Effector memory CD8-positive, alpha-beta T cell (primary cell): ENCODE measurements at places on chromosomes 1 and 21.

GRCh38 chr1:154270833-154271232 lies 1.6 kb upstream of the HAX1 start:
- peaks cover 45% of the 10 kb centered on the region for H3K36me3 ChIP-seq
- H3K4me3 ChIP-seq, result peak overlapping the region; percentile 98
- peak overlapping the region; percentile 100 for H3K27ac ChIP-seq
- peaks cover 25% of the 10 kb centered on the region for H3K4me1 ChIP-seq

- H3K36me3 ChIP-seq, result peaks cover 46% of the 10 kb centered on the region
- H3K4me3 ChIP-seq, result no peak overlapping the region
- no peak for DNase-seq
- peaks cover 11% of the 10 kb centered on the region for H3K4me1 ChIP-seq
- no peak overlapping the region for H3K27ac ChIP-seq
- H3K27me3 ChIP-seq, result no peaks in the 10 kb centered on the region
These were observed 8.0 kb downstream of the PEX10 start for GRCh38 chr1:2404142-2404889.

- no peak for DNase-seq
- no peak overlapping the region for H3K27ac ChIP-seq
- H3K4me1 ChIP-seq, result peaks cover 23% of the 10 kb centered on the region
- H3K27me3 ChIP-seq, result no peaks in the 10 kb centered on the region
These were observed 132.5 kb upstream of the SYT6 start for GRCh38 chr1:114286179-114286578.

- no peaks in the 10 kb centered on the region for H3K36me3 ChIP-seq
- DNase-seq, result no peak
- peak overlapping the region; percentile 94 for H3K4me3 ChIP-seq
- H3K4me1 ChIP-seq, result peaks cover 26% of the 10 kb centered on the region
- no peaks in the 10 kb centered on the region for H3K27me3 ChIP-seq
- peak overlapping the region; percentile 92 for H3K27ac ChIP-seq
These were observed 740 bp downstream of the ZNF691 start for GRCh38 chr1:42847111-42847595.

DNA sequence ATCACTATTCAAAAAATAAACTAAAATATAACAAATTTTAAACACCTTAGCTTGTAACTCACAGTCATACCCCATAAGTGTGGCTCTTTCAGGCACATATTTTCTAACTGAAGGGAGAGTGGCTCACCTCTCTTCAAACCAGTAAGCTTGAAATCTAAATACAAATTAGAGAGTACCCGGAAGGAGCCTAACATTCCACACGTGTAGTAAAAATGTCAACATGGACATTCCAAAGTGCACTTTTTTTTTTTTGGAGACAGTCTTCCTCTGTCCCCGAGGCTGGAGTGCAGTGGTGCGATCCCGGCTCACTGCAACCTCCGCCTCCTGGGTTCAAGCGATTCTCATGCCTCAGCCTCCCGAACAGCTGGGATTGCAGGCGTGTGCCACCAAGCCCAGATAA lies 275.6 kb upstream of the ADGRL2 start:
- no peaks in the 10 kb centered on the region for H3K4me1 ChIP-seq
- no peaks in the 10 kb centered on the region for H3K36me3 ChIP-seq
- no peak for DNase-seq
- H3K4me3 ChIP-seq, result no peak overlapping the region
- H3K27me3 ChIP-seq, result no peaks in the 10 kb centered on the region
- no peak overlapping the region for H3K27ac ChIP-seq

GRCh38 chr1:63935143-63935542 lies 161.3 kb downstream of the ROR1 start:
- no peak overlapping the region for H3K27ac ChIP-seq
- DNase-seq, result no peak
- H3K27me3 ChIP-seq, result peaks cover 16% of the 10 kb centered on the region
- H3K4me3 ChIP-seq, result no peak overlapping the region

- no peaks in the 10 kb centered on the region for H3K27me3 ChIP-seq
- H3K4me1 ChIP-seq, result no peaks in the 10 kb centered on the region
- H3K27ac ChIP-seq, result no peak overlapping the region
- no peak for DNase-seq
- peaks cover 6% of the 10 kb centered on the region for H3K36me3 ChIP-seq
- H3K4me3 ChIP-seq, result no peak overlapping the region
These were observed 89.0 kb downstream of the TIAM1 start for GRCh38 chr21:31255036-31255435.

- DNase-seq, result no peak
- no peak overlapping the region for H3K27ac ChIP-seq
- H3K27me3 ChIP-seq, result peaks cover 2% of the 10 kb centered on the region
- no peak overlapping the region for H3K4me3 ChIP-seq
- H3K4me1 ChIP-seq, result peaks cover 6% of the 10 kb centered on the region
These were observed 167.8 kb downstream of the PIGK start for GRCh38 chr1:77051425-77051824.

DNA sequence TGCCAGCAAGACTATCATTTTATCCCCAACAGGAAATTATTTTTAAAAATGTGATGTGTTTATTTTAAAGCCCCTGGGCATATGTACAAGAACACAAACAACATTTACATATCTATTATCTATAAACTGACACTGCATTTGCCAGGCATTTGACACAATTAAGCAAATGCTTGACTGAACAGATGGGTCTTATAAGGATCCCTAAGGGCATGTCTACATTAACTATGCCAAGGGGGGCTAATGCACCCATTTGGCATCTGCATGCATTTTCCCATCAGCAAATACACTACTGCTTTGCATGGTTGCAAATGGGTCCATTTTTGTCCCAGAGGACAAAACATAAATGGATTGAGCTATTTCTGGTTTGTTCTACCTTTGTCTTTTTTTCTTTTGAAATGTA lies 884.8 kb upstream of the B3GALT2 start:
- H3K4me3 ChIP-seq, result no peak overlapping the region
- H3K27me3 ChIP-seq, result no peaks in the 10 kb centered on the region
- no peak overlapping the region for H3K27ac ChIP-seq
- no peaks in the 10 kb centered on the region for H3K4me1 ChIP-seq

GRCh38 chr1:51276286-51276685 lies 40.2 kb downstream of the RNF11 start:
- no peak overlapping the region for H3K27ac ChIP-seq
- H3K4me1 ChIP-seq, result no peaks in the 10 kb centered on the region
- DNase-seq, result no peak
- H3K27me3 ChIP-seq, result no peaks in the 10 kb centered on the region

GRCh38 chr1:109111386-109112055 lies 2.4 kb upstream of the ELAPOR1 start:
- H3K36me3 ChIP-seq, result peaks cover 24% of the 10 kb centered on the region
- peaks cover 14% of the 10 kb centered on the region for H3K27me3 ChIP-seq
- DNase-seq, result no peak
- peak overlapping the region; percentile 99 for H3K27ac ChIP-seq

DNA sequence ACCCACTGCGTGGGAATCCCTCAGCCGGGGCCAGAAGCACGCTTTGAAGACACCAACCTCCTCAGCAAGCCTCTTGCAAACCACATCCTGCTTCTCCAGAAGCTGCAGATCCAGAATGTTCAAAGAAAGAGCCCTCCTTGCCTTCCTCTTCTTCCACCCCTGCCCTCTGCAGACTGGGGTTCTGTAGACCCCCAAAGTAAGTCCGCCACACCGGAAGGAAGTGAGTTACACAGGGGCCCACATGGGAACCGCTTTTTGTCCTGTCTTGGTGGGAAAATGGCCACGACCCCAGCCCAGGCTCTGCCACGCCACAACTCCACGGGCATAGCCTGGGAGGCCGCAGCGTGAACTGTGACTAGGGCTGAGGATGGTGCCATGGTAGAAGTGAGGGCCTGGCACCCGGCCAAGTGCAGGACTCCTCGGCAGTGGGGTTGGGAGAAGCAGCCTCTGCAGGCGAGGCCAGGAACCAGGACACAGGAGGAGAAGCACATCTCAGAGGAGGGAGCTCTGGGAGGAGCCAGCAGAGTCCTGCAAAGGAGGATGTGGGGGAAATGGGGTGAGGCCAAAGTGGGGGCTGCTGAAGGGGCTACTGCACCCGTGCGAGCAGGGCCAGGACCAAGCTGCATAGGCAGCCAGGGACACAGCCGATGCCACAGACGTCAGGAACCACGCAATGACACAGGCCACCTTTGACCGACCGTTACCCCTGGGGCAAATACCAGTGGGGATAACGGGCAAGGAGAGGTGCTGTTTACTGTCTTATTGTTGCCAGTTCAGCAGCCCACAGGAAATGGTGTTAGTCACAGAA lies 30.9 kb downstream of the PDE9A start:
- peaks cover 20% of the 10 kb centered on the region for H3K4me1 ChIP-seq
- peaks cover 7% of the 10 kb centered on the region for H3K36me3 ChIP-seq

- no peak overlapping the region for H3K4me3 ChIP-seq
- DNase-seq, result no peak
- H3K4me1 ChIP-seq, result no peaks in the 10 kb centered on the region
- peaks cover 35% of the 10 kb centered on the region for H3K27me3 ChIP-seq
These were observed 194.0 kb downstream of the C1orf94 start for GRCh38 chr1:34370748-34371147.

- H3K36me3 ChIP-seq, result peaks cover 70% of the 10 kb centered on the region
- no peaks in the 10 kb centered on the region for H3K27me3 ChIP-seq
- no peak overlapping the region for H3K4me3 ChIP-seq
- peak overlapping the region; percentile 32 for H3K27ac ChIP-seq
- H3K4me1 ChIP-seq, result peaks cover 15% of the 10 kb centered on the region
These were observed 20.6 kb upstream of the SH3D21 start for GRCh38 chr1:36285443-36286101.

DNA sequence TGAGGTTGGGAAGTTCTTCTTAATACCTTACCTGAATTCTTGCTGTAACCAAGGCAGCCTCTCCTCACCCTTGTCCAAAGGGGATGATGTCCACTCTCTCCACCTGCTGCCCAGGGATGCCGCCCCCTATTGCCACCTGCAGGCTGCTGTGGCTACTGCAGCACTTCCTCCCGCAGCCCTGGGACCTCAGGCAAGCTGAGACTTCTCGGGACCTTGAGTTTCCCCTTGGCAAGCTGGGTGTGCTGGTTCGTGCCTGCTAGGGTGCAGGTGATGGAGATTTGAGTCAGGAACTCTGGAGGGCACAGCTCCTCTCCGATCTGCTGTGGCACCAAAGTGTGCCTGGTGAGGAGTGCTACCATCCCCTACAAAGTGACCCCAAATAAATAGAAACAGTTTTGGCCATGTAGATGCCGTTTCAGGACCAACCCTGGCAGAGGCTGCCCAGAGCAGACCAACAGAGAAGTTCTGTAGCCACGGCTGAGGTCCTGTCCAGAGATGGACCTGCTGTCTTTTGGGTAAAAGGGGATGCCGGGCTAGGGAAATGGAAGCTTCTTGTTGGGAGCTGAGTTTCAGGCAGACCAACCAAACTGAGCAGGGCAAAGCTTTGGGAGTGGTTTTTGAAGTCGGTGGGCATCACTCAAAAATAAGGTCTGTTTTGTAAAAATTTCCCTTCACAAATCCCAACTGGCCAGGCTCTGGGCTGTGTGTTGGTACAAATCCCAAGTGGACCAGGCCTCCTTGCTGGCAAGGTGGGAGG lies 31.7 kb downstream of the RUNX3 start:
- peaks cover 49% of the 10 kb centered on the region for H3K4me1 ChIP-seq
- H3K27me3 ChIP-seq, result no peaks in the 10 kb centered on the region
- DNase-seq, result peak; percentile 53
- peaks cover 88% of the 10 kb centered on the region for H3K36me3 ChIP-seq

GRCh38 chr1:109399326-109399957 lies 1.7 kb upstream of the SORT1 start:
- no peak overlapping the region for H3K4me3 ChIP-seq
- peaks cover 9% of the 10 kb centered on the region for H3K4me1 ChIP-seq
- H3K27me3 ChIP-seq, result peaks cover 27% of the 10 kb centered on the region
- DNase-seq, result peak; percentile 41
- no peak overlapping the region for H3K27ac ChIP-seq

DNA sequence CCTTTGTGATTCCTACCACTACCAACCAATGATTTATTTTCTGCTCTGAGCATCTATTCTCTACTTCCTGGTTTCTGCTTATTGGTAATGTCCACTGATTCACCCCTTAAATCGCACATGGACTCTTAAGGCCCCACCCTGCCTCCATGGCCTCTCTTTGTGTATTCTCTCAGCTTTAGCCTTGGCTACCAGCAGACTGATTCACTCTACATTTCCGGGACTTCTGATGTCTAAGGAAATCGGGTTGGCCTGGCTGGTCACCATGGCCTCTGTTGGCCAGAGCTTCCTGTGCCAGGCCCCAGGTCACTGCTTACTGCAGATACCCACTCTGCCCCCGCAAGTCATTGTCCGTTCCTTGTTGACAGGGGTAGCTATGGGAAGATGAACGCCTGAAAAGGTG lies 40.9 kb downstream of the PDPN start:
- no peak for DNase-seq
- H3K27ac ChIP-seq, result no peak overlapping the region
- peaks cover 32% of the 10 kb centered on the region for H3K27me3 ChIP-seq
- H3K4me3 ChIP-seq, result no peak overlapping the region
- H3K4me1 ChIP-seq, result no peaks in the 10 kb centered on the region

GRCh38 chr1:155967341-155968050 lies 10.9 kb downstream of the ARHGEF2 start:
- peak overlapping the region; percentile 75 for H3K4me3 ChIP-seq
- peak overlapping the region; percentile 85 for H3K27ac ChIP-seq
- DNase-seq, result no peak

GRCh38 chr1:98887507-98887906 lies 117.2 kb downstream of the PLPPR5 start:
- no peaks in the 10 kb centered on the region for H3K4me1 ChIP-seq
- no peaks in the 10 kb centered on the region for H3K27me3 ChIP-seq
- no peaks in the 10 kb centered on the region for H3K36me3 ChIP-seq
- H3K4me3 ChIP-seq, result no peak overlapping the region
- no peak overlapping the region for H3K27ac ChIP-seq

DNA sequence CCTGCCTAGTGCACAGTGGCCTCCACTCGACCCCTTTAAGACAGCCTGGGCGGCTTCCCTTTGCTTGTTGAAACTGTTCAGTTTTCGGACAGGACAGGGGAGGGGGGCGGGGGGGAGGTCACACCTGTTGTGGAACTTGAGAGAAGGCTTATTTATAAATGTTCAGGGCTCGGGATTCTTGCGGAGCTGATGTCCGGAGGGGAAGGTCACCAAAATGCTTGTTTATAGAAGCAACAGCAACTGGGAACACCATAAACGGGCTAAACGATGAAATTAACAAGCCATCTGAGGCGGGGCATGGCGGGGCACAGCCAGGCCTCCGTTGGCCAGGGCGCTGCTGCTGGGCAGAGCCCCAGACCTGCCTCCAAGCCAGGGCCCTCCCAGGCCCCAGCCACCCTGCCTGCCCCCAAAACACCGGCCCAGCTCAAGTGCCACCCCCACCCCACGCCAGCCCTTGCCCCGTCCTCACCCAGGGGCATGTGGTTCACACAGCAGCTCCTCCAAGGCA lies 59.8 kb upstream of the CASZ1 start:
- no peak overlapping the region for H3K4me3 ChIP-seq
- H3K36me3 ChIP-seq, result no peaks in the 10 kb centered on the region
- H3K27ac ChIP-seq, result no peak overlapping the region
- peaks cover 14% of the 10 kb centered on the region for H3K27me3 ChIP-seq

DNA sequence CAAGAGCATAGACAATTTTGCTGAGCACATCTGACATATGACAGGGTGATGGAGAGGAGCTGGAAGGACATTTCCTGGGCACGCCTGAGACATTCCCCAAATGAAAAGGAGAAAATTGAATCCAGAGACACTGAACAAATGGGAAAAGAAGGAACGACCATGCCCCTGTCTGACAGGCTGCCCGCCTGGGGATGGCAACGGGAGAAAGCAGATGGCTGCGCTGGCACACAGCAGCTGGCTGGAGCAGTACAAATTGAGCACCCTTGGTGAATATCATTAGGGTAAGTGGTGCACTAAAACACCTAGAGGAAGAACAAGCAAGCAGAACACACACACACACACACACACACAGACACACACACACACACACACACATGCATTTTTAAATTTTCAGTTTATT lies 174.3 kb upstream of the DUSP10 start:
- H3K4me3 ChIP-seq, result no peak overlapping the region
- H3K27ac ChIP-seq, result no peak overlapping the region
- no peak for DNase-seq
- no peaks in the 10 kb centered on the region for H3K36me3 ChIP-seq
